Calu3 (cell line): ENCODE measurements at places on chromosomes 5 and 9.

- no peak overlapping the region for H3K4me3 ChIP-seq
- DNase-seq: no peak
- H3K27ac ChIP-seq: no peak overlapping the region
- H3K4me1 ChIP-seq: peaks cover 20% of the 10 kb centered on the region
These were observed 14.8 kb upstream of the C5orf46 start for GRCh38 chr5:147921136-147921535.

GRCh38 chr9:105694848-105695581 is 674 bp downstream of the TMEM38B start:
- H3K4me1 ChIP-seq: peaks cover 12% of the 10 kb centered on the region
- H3K36me3 ChIP-seq: peaks cover 18% of the 10 kb centered on the region
- peak overlapping the region; percentile 60 for H3K27ac ChIP-seq
- peak overlapping the region; percentile 63 for H3K4me3 ChIP-seq
- no peaks in the 10 kb centered on the region for H3K27me3 ChIP-seq
- peak; percentile 37 for DNase-seq

- no peaks in the 10 kb centered on the region for H3K36me3 ChIP-seq
- H3K27me3 ChIP-seq: peaks cover 24% of the 10 kb centered on the region
- H3K4me3 ChIP-seq: no peak overlapping the region
- H3K27ac ChIP-seq: no peak overlapping the region
- peak; percentile 24 for DNase-seq
These were observed 61.7 kb upstream of the SUB1 start for GRCh38 chr5:32523625-32524024.

DNA sequence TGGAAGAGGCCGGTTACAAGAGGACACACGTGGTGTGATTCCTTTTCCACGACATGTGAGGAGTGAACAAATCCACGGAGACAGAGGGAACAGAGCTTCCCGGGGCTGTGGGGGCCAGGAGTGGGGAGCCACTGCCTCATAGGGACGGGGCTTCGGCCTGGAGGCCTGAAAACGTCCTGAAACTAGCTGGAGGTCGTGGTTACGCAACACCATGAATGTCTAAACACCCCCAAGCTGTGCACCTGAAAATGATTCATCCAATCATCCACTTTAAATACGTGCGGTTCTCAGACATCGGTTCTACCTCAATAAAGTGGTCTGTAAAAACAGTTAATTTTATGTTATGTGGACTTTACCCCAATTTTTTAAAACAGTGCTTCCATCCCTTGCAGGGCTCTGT is 65.3 kb upstream of the PPP1R26 start:
- no peak for DNase-seq
- no peak overlapping the region for H3K4me3 ChIP-seq
- no peaks in the 10 kb centered on the region for H3K36me3 ChIP-seq
- peaks cover 26% of the 10 kb centered on the region for H3K27me3 ChIP-seq

- no peaks in the 10 kb centered on the region for H3K27me3 ChIP-seq
- peaks cover 34% of the 10 kb centered on the region for H3K4me1 ChIP-seq
- peak; percentile 52 for DNase-seq
- no peak overlapping the region for H3K27ac ChIP-seq
These were observed 1.8 kb downstream of the KLF4 start for GRCh38 chr9:107487521-107488374.

- no peak overlapping the region for H3K27ac ChIP-seq
- no peaks in the 10 kb centered on the region for H3K36me3 ChIP-seq
- H3K27me3 ChIP-seq: peaks cover 41% of the 10 kb centered on the region
- no peak overlapping the region for H3K4me3 ChIP-seq
These were observed 367.2 kb downstream of the OSTF1 start for GRCh38 chr9:75455444-75455921.

DNA sequence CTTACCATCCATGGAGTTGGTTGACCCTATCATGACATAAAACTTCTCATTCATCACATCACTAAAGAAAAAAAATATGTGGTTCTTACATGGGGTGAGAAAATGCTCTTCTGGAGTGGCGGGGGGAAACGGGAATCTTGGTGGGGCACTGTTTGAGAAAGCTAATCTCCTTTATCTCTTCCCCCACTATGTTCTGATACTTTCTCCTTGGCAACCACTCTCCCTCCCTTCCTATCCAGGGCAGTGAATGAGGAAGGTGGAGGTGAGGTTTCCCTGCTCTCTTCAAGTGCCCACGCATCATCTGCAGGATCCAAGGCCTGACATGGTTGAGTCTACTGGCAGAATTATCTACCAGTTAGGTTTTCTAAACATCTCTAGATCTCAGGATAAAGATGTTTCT is 220.8 kb upstream of the TBCA start:
- H3K36me3 ChIP-seq: no peaks in the 10 kb centered on the region
- H3K27ac ChIP-seq: no peak overlapping the region
- H3K4me3 ChIP-seq: no peak overlapping the region

DNA sequence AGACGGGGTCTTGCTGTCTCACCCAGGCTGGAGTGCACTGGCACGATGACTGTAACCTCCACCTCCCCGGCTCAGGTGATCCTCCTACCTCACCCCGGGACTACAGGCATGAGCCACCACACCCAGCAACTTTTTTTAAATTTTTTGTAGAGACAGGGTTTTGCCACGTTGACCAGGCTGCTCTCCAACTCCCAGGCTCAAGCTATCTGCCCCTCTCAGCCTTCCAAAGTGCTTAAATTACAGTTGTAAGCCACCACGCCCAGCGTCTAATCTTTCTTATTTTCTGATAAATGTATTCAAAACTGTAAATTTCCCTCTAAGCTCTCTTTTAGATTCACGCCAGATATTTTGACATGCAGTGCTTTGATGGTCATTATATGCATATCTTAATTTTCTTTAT is 10.3 kb downstream of the FRRS1L start:
- H3K27ac ChIP-seq: no peak overlapping the region
- no peaks in the 10 kb centered on the region for H3K4me1 ChIP-seq
- no peaks in the 10 kb centered on the region for H3K27me3 ChIP-seq
- no peak overlapping the region for H3K4me3 ChIP-seq

DNA sequence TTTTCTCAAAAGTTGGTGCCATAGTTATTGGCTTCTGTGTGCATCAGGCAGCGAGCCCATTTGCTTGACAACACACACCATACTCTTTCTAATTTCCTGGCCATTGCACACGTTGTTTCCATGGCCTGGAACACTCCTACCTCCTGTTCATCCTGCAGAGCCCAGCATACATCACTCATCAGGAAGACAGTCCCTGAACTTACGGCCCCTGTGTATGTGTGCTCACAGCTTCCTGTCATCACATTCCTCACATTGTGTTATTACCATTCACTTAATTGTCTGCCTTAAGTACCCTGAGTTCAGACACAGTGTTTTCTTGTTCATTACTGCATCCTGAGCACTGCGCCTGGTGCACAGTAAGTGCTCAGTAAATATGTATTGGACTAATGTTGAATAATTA is 355.9 kb downstream of the PRELID2 start:
- H3K27me3 ChIP-seq: no peaks in the 10 kb centered on the region
- peaks cover 44% of the 10 kb centered on the region for H3K4me1 ChIP-seq
- H3K36me3 ChIP-seq: peaks cover 2% of the 10 kb centered on the region
- DNase-seq: no peak
- peak overlapping the region; percentile 25 for H3K27ac ChIP-seq
- H3K4me3 ChIP-seq: no peak overlapping the region

DNA sequence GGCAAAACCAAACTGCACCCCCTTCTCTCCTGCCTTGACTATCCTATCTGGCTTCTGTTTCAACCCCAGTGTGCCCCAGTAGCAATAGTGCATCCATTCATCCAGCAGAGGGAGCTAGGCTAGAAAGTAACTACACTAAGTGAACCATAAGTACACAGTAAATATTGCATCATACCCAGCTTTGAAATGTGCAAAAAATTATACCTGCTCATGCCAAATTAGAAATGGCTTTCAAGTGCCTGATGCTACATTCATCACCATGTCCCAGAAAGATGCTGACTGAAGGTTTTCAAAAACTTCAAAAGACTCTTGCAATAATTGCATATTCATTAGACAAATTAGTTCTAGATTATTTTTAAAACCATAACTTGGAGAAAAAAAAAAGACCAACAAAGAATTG is 153.5 kb downstream of the PRELID2 start:
- H3K4me1 ChIP-seq: peaks cover 20% of the 10 kb centered on the region
- DNase-seq: peak; percentile 72
- H3K27ac ChIP-seq: no peak overlapping the region
- no peaks in the 10 kb centered on the region for H3K27me3 ChIP-seq

DNA sequence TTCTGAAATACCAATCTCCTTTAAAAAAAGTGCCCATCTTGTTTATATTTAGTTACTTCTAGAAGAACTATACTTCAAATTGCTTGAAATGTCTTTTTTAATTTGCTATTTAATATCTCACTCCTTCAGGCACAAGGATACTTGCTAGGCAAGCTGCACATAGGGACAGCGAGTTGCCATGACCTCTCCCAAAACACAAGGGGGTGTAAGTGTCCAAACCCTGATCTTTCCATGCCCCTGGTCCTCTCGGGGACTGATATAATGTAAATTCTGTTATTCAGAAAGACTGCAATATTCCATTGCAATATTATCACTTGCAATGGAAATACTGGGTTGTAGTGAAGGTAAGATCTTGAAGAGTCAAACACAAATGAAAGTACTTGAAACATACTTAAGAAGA is 480.4 kb downstream of the CETN3 start:
- DNase-seq: no peak
- H3K27ac ChIP-seq: no peak overlapping the region
- no peaks in the 10 kb centered on the region for H3K36me3 ChIP-seq
- no peak overlapping the region for H3K4me3 ChIP-seq

DNA sequence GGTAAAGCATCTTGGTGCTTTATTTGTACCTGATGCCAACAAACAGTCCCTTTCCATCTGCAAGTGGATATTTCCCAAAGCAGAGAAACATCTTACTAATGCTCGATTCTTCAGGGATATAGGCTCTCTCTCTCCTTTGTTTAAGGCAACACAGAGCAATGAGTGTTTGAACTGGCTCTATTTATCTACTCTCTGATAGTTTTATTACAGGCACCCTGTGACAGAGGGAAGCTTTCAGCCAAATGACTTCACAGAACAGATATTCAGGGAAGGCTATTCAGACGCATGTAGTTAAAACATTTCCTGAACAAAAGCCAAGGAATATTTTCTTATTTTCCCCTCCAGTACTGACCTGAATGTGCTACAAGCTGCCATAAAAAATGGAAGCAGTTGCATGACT is 141.8 kb downstream of the YIPF5 start:
- no peak overlapping the region for H3K27ac ChIP-seq
- DNase-seq: no peak
- H3K27me3 ChIP-seq: peaks cover 13% of the 10 kb centered on the region

- no peaks in the 10 kb centered on the region for H3K4me1 ChIP-seq
- no peaks in the 10 kb centered on the region for H3K36me3 ChIP-seq
- H3K27ac ChIP-seq: no peak overlapping the region
- no peak for DNase-seq
These were observed 249.5 kb downstream of the ISL1 start for GRCh38 chr5:51632793-51633192.

GRCh38 chr5:31577438-31577837 is 45.3 kb downstream of the C5orf22 start:
- no peaks in the 10 kb centered on the region for H3K4me1 ChIP-seq
- H3K27me3 ChIP-seq: peaks cover 67% of the 10 kb centered on the region
- H3K4me3 ChIP-seq: no peak overlapping the region
- no peaks in the 10 kb centered on the region for H3K36me3 ChIP-seq
- no peak for DNase-seq
- no peak overlapping the region for H3K27ac ChIP-seq

- peaks cover 69% of the 10 kb centered on the region for H3K36me3 ChIP-seq
- H3K4me3 ChIP-seq: peak overlapping the region; percentile 66
- peak; percentile 77 for DNase-seq
- H3K27me3 ChIP-seq: no peaks in the 10 kb centered on the region
- peak overlapping the region; percentile 82 for H3K27ac ChIP-seq
These were observed 26.2 kb downstream of the WWC1 start for GRCh38 chr5:168317521-168318147.

DNA sequence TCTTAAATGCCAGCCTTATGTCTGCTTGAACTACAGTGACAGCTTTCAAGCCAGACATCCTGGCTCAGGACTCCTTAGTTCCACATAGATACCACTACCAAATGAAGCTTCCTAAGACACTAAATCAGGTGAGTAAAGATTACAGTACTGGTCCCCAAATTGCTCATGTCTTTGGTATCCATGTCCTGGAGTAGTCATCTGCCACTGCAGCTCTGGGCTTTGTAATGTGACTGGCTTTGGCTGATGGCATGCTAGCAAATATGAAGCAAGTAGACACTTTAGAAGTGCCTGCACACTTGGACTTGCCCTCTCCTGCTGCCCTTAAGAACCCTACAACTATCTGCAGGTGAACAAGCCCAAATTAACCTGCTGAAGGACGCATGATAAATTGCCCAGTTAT is 334.9 kb downstream of the BNC2 start:
- no peak for DNase-seq
- H3K4me1 ChIP-seq: no peaks in the 10 kb centered on the region
- H3K4me3 ChIP-seq: no peak overlapping the region
- no peak overlapping the region for H3K27ac ChIP-seq
- H3K36me3 ChIP-seq: no peaks in the 10 kb centered on the region

DNA sequence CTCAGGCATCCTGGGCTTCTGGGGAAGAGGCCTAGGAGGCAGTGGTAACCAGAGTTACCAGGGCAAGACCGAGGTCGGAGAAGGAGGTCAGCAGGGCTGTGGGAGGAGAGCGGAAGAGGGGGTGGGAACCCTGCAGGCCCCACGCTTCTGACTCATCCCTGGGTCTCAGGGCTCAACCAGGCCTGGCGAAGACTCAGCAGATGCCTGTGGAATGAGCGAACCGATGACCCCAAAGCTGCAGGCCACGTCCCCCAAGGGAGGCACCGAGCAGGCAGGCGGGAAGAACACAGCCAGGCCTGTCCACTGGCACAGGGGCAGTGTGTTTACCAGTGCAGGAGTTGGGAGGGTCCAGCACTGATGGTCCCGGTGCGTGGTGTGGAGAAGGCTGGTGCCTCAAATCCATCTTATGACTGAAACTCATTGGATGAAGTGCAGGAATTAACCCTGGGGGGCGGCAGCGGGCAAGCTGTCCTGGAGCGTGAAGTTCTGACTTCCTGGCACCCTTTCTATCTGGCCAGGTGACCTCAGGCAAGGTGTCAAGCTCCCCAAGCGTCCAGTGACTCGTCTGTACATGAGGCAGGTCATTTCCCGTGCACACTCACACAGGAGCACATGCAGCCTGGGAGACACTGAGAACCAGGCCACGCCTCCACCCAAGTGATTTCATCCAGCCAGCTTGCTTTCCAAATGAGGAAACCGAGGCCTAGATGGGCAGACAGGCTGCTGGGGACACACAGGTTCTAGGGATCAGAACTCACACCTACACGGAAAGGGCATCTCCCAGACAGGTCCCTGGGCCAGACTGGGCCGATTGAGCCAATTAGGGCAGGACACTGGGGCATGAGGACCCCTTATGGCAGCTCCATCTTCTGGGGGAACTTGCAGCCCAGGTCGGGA is 69.1 kb downstream of the ADAMTS2 start:
- no peak overlapping the region for H3K4me3 ChIP-seq
- no peak for DNase-seq
- H3K4me1 ChIP-seq: no peaks in the 10 kb centered on the region
- H3K27me3 ChIP-seq: no peaks in the 10 kb centered on the region
